ENCODE measurements at places on chromosomes 16 and 17.
A peak's percentile ranks its signal among the peaks of the same experiment; 100 is the strongest.

- H3K4me3 ChIP-seq, result no peak overlapping the region
- no peaks in the 10 kb centered on the region for H3K36me3 ChIP-seq
- no peak overlapping the region for H3K27ac ChIP-seq
- DNase-seq, result no peak
These were observed 39.4 kb downstream of the LAT start for GRCh38 chr16:29024278-29024677.

DNA sequence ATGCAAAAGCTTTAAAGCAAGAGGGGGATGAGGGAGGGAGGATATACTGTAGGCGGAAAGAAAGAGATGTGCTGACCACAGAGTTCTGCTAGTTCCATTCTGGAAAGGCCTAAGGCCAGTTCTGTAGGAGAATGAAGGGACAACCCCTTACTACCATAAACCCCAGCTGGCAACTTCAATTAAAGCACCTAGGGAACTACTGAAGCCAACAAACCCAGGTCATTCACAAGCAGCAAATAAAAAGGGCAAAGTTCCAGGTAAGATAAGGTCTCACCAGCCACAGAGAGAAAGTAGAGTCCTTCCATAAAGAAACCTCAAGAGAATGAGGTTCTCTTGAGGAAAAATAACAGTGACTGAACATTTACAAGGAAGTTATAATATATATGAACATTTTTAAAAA is 12.8 kb downstream of the TERF2 start:
- H3K27me3 ChIP-seq, result no peaks in the 10 kb centered on the region
- peaks cover 53% of the 10 kb centered on the region for H3K36me3 ChIP-seq
- peaks cover 5% of the 10 kb centered on the region for H3K4me1 ChIP-seq
- H3K27ac ChIP-seq, result no peak overlapping the region
- no peak overlapping the region for H3K4me3 ChIP-seq
- no peak for DNase-seq

- H3K27me3 ChIP-seq, result peaks cover 6% of the 10 kb centered on the region
- peak; percentile 72 for DNase-seq
- peaks cover 20% of the 10 kb centered on the region for H3K4me1 ChIP-seq
- H3K27ac ChIP-seq, result no peak overlapping the region
- peaks cover 43% of the 10 kb centered on the region for H3K36me3 ChIP-seq
These were observed 32.0 kb downstream of the MBTPS1 start for GRCh38 chr16:84084570-84085270.

GRCh38 chr17:78576389-78577112 is 645 bp downstream of the DNAH17 start:
- no peak overlapping the region for H3K4me3 ChIP-seq
- no peak overlapping the region for H3K27ac ChIP-seq
- H3K27me3 ChIP-seq, result no peaks in the 10 kb centered on the region
- no peaks in the 10 kb centered on the region for H3K4me1 ChIP-seq
- no peak for DNase-seq

DNA sequence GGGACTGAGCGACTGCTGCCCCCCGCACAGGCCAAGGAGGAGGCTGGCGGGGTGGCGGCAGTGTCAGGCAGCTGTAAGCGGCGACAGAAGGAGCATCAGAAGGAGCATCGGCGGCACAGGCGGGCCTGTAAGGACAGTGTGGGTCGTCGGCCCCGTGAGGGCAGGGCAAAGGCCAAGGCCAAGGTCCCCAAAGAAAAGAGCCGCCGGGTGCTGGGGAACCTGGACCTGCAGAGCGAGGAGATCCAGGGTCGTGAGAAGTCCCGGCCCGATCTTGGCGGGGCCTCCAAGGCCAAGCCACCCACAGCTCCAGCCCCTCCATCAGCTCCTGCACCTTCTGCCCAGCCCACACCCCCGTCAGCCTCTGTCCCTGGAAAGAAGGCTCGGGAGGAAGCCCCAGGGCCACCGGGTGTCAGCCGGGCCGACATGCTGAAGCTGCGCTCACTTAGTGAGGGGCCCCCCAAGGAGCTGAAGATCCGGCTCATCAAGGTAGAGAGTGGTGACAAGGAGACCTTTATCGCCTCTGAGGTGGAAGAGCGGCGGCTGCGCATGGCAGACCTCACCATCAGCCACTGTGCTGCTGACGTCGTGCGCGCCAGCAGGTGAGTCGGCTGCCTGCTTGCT is 5.6 kb upstream of the TMEM88 start:
- no peaks in the 10 kb centered on the region for H3K27me3 ChIP-seq
- H3K4me1 ChIP-seq, result peaks cover 13% of the 10 kb centered on the region
- no peak overlapping the region for H3K27ac ChIP-seq
- peaks cover 69% of the 10 kb centered on the region for H3K36me3 ChIP-seq

DNA sequence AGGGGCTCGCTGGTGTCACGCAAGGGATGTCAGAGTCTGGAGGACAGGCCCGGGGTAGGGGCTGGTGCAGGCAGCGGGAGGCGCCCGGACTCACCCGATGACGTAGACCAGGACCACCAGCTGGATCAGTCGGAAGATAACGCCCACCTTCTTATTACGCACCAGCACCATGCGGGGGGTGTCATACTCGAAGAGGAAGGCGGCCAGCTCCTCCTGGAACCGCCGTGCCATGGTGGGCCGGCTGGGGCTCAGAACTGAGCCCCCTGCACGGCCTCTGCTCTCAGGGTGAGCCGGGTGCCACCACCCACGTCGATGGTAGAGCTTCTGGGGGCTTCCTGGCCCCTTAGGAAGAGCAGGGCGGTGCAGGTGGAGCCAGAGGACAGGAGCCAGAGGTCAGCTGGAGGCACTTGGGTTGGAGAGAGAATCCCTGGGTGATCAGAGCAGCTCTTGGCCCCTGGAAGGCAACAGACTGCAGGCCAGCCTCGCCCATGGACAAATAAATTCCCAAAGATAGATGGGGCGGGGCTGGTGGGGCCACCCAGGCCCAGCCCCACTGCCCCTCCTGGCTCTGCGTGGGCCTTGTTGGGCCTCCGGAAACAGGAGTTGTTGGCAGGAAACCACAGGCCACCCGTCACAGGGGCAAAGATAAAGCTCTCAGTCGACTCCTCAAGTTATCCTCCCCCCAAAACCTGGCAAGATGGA is at the start of gene P2RX1:
TSS of gene P2RX1 (minus strand) at position 471 of the 702 bp plus-strand sequence. CDS start at position 231, 240 bp downstream.
- peak; percentile 99 for DNase-seq
- H3K27ac ChIP-seq, result peak within 1 kb of the TSS; percentile 97
- peaks cover 75% of the 10 kb centered on the region for H3K4me1 ChIP-seq
- H3K36me3 ChIP-seq, result peaks cover 4% of the 10 kb centered on the region

DNA sequence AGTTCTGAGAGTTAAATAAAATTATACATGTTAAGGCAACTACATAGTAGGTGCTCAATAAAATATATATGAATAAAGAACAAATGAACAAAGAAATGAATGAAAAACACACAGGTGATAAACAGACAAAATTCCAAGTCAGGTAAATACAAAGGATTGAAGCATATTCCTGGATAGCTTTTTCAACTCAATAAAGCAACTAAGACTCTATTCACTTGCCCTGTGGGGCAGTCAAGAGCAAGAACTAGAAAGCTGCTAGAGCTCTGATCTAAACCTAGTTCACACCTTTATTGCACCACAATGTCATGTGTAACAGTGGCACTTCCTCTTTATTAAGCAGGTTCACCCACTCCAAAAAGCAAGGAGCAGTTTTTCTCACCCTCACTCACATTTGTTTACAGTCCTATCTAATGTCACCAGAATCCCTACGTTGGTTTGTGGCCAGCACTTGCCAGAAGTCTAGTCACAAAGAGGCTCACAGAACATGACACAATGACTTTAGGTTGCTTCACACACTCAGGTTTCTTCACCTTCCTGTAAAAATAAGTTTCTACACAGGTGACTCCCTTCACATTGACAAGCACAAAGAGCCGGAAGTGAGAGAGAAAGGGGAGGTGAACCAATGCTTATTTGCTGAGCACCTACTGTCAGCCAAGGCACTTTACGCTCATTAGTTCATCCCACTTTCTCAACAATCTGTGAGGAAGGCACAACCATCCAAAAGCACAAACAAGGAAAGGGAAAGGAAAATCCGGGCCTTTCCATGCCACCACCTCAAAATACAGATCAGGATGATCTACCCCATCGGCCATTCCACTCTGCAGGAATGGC is 70.8 kb downstream of the XPO6 start:
- H3K27ac ChIP-seq, result peak overlapping the region; percentile 74
- H3K4me1 ChIP-seq, result peaks cover 54% of the 10 kb centered on the region
- no peaks in the 10 kb centered on the region for H3K27me3 ChIP-seq
- H3K36me3 ChIP-seq, result peaks cover 46% of the 10 kb centered on the region

- H3K36me3 ChIP-seq, result peaks cover 40% of the 10 kb centered on the region
- H3K27me3 ChIP-seq, result no peaks in the 10 kb centered on the region
- DNase-seq, result no peak
- H3K4me1 ChIP-seq, result peaks cover 3% of the 10 kb centered on the region
These were observed 8.3 kb downstream of the CBFA2T3 start for GRCh38 chr16:88968589-88969280.

GRCh38 chr16:28492511-28492910 is 637 bp upstream of the CLN3 start:
- peaks cover 42% of the 10 kb centered on the region for H3K4me1 ChIP-seq
- H3K27ac ChIP-seq, result peak overlapping the region; percentile 99
- DNase-seq, result no peak
- no peaks in the 10 kb centered on the region for H3K27me3 ChIP-seq
- H3K4me3 ChIP-seq, result peak overlapping the region; percentile 86

DNA sequence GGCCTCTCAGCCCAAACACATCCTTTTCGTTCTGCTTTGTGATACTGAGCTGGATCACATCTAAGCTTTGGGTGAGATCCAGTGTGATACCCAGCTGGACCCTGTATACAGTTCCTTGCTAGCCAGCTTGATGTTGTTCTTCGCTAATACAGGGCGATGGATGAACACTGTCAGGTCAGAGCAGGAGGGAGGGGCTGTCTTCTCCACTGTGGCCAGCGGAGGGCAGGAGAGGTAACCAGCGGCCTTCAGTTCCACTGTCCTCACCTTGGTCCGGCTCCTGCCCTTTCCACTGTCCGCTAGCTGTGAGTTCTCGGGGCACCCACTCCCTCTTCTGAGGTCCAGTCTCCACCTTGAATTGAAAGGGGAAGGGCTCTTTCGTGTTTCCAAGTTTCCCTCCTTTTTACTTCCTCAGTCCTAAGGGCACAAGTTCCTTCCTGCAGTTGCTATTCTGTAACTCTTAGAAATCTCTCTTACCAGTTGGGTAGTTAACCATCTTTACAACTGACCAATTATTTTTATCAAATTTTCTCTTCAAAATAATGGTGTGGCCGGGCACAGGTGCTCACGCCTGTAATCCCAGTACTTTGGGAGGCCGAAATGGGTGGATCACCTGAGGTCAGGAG is 3.0 kb upstream of the ZNF213 start:
- H3K27me3 ChIP-seq, result no peaks in the 10 kb centered on the region
- H3K27ac ChIP-seq, result no peak overlapping the region
- DNase-seq, result peak; percentile 40
- H3K36me3 ChIP-seq, result peaks cover 7% of the 10 kb centered on the region

DNA sequence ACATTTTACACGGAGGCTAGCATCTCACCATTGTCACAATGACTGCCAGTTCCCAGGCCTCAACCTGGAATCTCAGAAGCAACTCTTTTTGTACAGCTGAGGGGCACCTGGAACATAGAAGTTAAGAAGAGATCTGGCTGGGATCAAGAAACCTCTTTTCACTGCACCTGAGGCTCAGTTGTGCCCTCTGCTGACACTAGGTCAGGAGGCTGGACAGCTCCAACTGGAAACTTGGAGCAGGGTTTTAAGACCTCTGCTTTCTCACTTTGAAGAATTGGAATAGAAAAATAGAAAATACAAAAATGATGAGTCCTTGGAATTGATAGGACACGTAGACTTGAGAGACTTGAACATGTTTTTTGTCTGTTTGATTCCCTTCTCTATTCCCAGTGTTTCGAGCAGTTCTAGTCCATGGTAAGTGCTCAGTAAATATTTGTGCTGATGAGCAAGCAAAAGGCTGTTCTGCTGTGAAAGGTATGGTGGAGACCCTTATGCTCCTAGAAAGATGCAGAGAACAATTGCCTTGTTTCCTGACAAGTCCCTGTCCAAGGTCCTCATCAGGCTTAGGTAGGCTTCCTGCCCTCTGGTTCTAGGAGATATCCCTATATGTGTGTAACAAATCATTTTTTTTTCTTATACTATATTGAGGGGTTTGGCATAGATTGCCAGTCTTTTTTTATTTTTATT is 13.6 kb upstream of the PPM1D start:
- no peak overlapping the region for H3K4me3 ChIP-seq
- DNase-seq, result peak; percentile 16
- no peaks in the 10 kb centered on the region for H3K27me3 ChIP-seq
- H3K27ac ChIP-seq, result no peak overlapping the region

DNA sequence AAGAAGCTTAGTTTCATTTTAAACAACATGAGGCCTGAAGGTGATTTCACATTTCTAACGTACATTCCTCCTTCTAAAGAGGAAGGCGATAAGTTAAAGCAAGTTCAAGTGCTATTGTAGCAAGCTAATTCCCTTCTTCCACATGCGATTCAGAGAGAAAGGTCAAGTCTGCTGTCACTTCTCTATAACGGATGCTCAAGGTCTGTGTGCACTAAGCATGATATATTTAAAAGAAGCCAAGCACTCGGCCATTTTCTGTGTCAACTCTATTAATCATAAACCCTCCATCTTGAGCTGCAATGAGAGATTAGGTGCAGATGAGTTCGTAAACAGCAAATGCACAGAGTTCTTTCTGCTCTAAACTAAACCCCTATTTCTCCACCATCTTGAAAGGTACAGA is 568.8 kb upstream of the ZFHX3 start:
- H3K27ac ChIP-seq, result no peak overlapping the region
- no peaks in the 10 kb centered on the region for H3K4me1 ChIP-seq

- DNase-seq, result no peak
- no peaks in the 10 kb centered on the region for H3K4me1 ChIP-seq
- no peaks in the 10 kb centered on the region for H3K27me3 ChIP-seq
- H3K36me3 ChIP-seq, result no peaks in the 10 kb centered on the region
These were observed 99.5 kb downstream of the MYO1D start for GRCh38 chr17:32777436-32777835.

DNA sequence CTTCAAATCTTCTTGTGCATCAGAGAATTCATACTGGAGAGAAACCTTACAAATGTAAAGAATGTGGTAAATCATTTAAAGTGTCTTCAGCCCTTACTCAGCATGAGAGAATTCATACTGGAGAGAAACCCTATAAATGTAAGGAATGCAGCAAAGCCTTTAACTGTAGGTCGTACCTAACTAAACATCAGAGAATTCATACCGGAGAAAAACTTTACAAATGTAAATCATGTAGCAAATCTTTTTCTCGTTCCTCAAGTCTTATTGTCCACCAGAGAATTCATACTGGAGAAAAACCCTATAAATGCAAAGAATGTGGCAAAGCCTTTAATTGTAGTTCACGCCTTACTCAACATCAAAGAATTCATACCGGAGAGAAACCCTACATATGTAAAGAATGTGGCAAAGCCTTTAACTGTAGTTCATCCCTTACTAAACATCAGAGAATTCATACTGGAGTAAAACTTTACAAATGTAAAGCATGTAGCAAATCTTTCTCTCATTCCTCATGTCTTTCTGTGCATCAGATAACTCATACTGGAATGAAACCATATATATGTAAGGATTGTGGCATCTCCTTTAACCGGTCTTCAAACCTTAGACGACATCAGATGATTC is 118.5 kb upstream of the ZNF267 start:
- H3K4me1 ChIP-seq, result no peaks in the 10 kb centered on the region
- H3K36me3 ChIP-seq, result peaks cover 14% of the 10 kb centered on the region
- no peak overlapping the region for H3K4me3 ChIP-seq
- DNase-seq, result no peak
- no peak overlapping the region for H3K27ac ChIP-seq

- peak overlapping the region; percentile 37 for H3K4me3 ChIP-seq
- peaks cover 14% of the 10 kb centered on the region for H3K4me1 ChIP-seq
- peaks cover 2% of the 10 kb centered on the region for H3K36me3 ChIP-seq
- H3K27ac ChIP-seq, result no peak overlapping the region
- H3K27me3 ChIP-seq, result no peaks in the 10 kb centered on the region
- peak; percentile 49 for DNase-seq
These were observed 994 bp downstream of the PITPNA start for GRCh38 chr17:1561420-1562175.

Measured in common myeloid progenitor, CD34-positive (primary cell).